NCI-H1694 (cell line): ENCODE measurements at places on chromosomes 1 and 21.

- DNase-seq = no peak
Measured at GRCh38 chr1:25875154-25875855, at the start of gene PAQR7. Gene PAQR7 (minus strand): TSS chr1:25875708. CDS start chr1:25863839, 11,869 bp downstream.

GRCh38 chr1:226414098-226414698 lies 6.3 kb upstream of the PARP1 start:
- no peak for DNase-seq

DNA sequence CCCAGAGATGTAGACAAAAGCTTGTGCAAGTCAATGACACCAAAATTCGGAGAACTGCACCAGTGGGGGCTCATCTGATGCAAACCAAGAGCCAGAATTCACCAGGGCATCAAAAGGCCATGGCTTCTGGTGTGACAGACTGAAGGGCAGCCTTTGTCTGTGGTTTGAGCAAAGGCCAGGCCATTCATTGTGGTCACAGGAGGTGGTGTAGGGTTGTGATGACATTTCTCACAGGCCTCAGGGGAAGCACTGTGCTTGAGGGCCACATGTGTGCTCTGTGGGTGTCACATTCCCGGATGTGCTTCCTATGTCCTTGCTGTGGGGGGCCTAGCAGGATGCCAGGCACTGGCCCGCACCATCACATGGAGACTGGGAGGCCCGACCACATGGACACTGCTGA lies 22.5 kb upstream of the KCNE1 start:
- DNase-seq = no peak

GRCh38 chr1:78790174-78790573 lies 140.5 kb downstream of the IFI44 start:
- no peak for DNase-seq

- DNase-seq = no peak
Measured at GRCh38 chr1:29029667-29030066, 94.0 kb downstream of the TMEM200B start.

DNA sequence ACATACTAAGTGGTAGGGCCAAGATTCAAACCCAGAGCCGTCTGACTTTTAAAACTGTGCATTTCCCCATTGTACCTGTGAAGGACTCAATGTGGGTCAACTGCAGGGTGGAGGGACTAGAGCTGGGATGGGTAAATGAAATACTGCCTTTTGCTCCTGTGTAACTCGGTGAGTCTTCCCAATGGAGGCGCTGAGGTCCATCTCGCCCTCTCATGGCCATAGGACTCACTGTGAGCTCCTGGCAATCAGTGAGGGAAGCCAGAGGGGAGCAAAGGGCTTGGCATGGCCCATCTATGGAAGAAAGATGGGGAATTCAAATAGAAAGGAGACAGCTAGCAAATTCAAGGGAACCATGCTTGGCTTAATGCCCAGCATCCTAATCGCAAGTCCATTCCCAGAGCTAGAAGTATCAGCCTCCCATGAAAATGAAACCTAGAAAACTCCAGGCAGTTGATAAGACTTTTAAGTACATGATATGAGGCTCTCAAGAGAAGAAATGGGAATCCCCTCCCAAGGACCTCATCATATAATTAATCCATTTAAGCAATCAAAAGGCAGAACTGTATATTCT lies 25.4 kb upstream of the CGN start:
- no peak for DNase-seq

DNA sequence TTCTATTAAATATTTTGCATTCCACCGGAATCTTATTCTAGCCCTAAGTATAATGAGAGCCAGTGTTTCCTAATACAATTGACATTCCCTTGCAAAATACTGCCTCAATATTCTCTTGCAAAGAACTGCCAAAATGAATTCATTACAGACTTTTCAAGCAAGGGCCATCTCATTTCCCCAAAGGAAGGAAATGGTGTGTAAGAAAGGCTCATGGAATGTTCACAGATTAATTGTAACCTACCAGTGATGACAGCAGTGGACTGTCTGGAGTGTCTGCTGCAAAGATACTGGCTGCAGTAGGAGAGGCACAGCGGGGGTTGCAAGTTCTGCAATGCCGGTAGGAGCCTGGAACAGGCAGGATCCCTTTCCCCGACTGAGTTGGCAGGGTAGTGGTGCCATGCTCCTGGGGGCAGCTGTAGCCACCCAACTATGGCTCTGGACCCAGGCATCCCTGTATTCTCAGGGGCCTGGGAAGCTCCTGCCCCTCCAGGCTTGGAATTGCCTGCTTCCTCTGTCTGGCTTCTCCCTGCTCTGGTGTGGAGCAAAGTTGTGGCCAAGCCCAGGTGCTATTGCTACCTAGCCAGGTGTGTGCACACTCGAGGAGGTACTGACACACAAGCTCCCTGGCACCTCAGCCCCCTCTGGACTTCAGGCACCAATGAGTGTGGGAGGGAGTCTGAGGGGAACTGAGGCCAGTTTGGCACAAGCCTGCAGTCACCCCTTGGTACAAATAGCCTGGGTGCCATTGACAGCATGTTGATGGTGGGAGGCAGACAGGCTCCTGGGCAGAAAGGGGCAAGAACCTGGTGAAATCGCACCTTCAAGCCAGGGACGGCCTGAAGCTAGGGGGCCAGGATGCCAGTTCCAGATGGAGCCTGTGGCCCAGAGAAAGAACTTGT lies 1371.0 kb downstream of the KCNT2 start:
- DNase-seq = no peak

DNA sequence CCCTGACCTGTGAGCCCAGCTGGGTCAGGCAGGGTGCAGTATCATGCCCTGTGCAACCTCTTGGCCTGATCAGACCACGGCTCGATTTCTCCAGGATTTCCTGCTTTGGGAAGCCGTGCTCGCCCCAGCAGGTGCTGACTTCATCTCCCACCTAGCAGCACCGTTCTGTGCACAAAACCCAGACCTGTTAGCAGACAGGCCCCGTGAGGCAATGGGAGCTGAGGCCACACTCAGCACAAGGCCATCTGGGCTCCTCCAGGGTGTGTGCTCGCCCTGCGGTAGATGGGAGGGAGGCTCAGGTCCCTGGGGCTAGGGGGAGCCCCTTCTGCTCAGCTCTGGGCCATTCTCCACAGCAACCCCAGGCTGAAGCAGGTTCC lies 29.6 kb downstream of the SLC19A1 start:
- DNase-seq = no peak

DNA sequence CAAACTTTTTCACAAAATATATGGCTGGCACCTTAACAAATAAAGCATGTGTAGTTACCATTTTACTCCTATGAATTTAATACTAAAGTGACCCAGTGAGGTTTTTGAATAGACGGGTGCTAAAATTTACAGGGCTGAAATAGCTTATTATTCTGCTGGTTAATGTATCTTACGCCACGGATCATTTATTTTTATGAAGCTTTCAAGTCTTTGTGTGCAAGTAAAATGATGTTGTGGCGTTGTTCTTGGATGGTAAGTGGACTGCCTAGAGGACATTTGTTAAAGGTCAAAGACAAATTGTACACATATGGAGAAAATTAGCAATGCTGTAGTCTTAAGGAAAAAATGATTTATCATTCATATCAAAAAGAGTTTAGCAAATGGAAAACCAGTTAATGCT lies 22.8 kb downstream of the INSL5 start:
- DNase-seq = no peak

- no peak for DNase-seq
Measured at GRCh38 chr1:189682591-189682990, 795.1 kb downstream of the BRINP3 start.

DNA sequence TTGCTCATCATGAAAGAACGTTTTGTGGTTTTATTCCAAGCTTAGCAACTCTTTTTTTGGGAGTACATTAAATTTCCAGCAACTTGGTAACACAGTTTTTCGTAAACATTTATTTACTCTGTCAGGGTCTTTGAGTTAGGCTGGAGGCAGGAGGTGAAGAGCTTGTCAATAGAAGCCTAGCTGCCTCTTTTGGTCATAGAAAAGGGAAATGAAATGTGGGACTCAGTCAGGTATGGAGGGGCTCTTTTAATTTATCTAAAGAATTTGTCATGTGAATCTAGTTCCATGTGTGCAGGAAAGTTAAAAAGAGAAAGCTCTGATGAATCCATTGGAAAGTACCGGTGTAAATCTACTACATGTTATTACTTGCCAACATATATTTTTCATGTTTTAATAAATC lies 45.9 kb upstream of the PRMT6 start:
- no peak for DNase-seq

- no peak for DNase-seq
Measured at GRCh38 chr21:27171707-27172106, 204.8 kb upstream of the ADAMTS5 start.

GRCh38 chr1:224579526-224579925 lies 36.6 kb upstream of the CNIH3 start:
- DNase-seq = no peak

DNA sequence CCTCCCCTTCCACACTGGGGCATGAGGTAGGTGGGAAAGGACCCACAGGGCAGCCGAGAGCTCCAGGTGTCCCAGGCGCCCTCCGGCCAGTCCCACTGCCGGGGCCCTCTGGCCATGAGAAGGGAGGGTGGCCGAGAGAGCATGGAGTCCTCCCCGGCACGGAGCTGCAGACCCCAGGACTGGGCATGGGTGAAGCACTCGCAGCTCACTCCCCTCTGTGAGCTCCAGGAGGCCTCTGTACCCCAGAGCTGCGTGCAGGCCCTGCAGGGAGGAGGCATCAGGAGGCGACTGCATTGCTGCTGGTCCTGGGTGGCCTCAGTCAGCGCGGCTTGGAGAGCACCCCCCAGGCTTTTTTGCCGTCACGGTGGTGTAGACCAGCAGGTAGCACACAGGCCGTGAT lies 80.1 kb upstream of the TTC34 start:
- no peak for DNase-seq

DNA sequence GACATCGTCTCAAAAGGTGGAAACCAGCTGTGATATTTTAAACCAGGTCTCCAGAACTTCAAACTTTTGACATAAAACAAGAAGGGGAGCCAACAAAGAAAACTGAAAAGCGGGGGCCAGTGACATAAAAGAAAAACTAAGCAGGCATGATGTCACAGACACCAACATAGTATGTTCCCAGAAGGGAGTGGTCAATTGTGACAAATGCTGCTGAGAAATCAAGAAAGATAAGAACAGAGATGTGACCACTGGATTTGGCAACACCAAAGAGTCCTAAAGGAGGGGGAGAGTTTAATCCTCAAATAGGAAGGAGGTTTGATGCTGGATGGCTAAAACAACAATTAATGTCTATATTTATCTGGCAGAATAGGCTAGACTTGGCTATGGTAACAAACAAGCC lies 2.3 kb upstream of the RNF19B start:
- DNase-seq = no peak

GRCh38 chr21:38768471-38769063 lies 37.2 kb upstream of the ETS2 start:
- no peak for DNase-seq

- DNase-seq = no peak
Measured at GRCh38 chr1:164667600-164667999, 108.6 kb downstream of the PBX1 start.

- DNase-seq = no peak
Measured at GRCh38 chr1:85328713-85329397, 52.4 kb upstream of the BCL10 start.

- no peak for DNase-seq
Measured at GRCh38 chr1:15836772-15837669, 10.5 kb upstream of the SPEN start.

- no peak for DNase-seq
Measured at GRCh38 chr1:182059936-182060335, 1.6 kb downstream of the ZNF648 start.

DNA sequence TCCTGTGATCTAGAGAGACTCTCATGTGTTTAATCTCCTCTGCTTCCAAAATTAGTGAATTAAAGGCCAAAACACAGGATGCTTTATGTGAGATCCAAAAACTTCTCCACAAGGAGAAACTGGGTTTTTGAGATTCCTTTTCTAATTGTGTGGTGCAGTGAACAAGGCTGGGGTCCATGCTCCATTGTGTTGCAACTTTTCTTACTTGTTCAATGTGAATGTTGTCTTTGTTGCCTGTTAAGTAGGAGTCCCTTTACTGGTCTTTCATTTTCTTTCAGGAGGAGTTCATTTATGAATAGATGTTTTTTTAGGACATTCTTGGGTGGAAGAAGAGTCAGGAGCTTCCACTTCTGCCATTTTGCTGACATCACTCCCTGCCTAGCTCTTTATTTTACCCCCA lies 40.6 kb upstream of the CFHR3 start:
- no peak for DNase-seq

DNA sequence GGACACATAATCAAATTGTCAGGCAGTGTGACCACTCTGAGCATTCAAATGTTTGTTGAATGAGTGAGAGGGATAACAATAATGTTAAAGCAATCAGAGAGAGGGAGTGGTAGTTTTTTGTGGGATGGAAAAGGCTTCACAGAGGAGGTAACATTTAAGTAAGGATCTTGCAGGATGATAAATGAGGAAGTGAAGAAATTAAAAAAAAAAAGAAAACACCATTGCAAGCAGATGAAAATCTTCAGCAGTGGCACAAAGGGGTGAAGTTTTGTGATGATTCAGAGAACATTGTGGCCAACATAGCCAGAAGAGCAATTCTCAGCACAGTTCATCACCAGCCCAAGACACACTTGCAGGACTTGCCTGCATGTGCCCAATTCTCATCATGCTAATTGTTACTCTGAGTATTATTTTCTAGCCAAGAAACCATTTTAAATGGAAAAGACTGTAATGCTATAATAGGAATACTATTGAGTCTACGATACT lies 35.0 kb downstream of the OVGP1 start:
- DNase-seq = no peak

DNA sequence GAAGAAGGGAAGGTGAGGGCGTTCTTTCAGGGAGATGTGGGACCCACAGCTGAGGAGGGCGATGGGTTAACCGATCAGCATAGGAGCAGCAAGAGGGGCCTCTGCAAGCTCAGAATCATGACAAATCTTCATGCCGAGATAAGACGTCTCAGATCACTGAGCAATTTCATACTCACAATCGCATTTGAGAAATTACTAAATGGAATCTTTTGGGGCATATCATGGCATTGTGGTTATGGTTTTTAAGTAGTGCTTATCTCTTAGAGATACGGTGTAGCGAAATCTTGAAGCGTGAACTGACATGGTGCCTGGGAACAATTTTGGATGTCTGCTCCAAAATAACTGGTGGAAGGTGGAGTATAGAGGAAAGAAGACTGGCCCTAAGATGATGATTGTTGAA lies 6.2 kb downstream of the TNNT2 start:
- DNase-seq = no peak

DNA sequence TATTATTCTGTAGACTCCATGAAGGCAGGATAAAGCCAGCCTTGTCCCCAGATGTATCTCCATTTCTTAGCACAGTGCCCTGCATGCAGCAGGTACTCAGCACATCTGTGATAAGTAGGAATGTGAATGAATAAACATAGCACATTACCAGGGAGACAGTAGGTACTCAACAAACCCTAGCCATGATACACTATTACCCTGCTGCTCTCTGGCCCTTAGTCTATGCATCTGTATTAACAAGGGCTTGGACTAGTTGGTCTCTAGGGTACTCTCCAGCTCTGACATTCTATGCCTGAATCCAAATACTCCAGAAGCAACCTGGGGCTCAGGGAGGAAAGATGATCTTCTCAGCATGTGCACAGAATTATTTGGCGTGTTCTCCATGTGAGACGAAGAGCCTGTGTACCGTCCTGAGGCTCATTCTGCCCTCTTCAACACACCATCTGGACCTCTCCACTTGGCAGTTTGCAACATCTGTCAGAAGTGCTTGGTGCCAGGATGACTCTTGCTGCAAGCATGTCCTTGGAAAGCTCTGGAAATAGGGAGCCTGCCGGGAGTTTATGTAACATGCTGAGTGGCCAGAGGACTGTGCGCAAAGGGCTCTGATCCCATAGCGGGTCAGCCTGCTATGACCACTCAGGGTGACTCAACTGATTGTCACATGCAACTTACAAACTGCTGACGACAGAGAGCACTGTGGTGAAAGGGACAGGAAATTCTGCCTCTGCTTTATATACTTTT lies 228.2 kb upstream of the USP24 start:
- DNase-seq = peak; percentile 96
